8988T (cell line): ENCODE measurements at places on chromosomes 6 and 20.

- no peak for DNase-seq
Measured at GRCh38 chr20:40192529-40192928, 496.5 kb downstream of the MAFB start.

- no peak for DNase-seq
Measured at GRCh38 chr6:156647140-156647784, 129.9 kb upstream of the ARID1B start.

DNA sequence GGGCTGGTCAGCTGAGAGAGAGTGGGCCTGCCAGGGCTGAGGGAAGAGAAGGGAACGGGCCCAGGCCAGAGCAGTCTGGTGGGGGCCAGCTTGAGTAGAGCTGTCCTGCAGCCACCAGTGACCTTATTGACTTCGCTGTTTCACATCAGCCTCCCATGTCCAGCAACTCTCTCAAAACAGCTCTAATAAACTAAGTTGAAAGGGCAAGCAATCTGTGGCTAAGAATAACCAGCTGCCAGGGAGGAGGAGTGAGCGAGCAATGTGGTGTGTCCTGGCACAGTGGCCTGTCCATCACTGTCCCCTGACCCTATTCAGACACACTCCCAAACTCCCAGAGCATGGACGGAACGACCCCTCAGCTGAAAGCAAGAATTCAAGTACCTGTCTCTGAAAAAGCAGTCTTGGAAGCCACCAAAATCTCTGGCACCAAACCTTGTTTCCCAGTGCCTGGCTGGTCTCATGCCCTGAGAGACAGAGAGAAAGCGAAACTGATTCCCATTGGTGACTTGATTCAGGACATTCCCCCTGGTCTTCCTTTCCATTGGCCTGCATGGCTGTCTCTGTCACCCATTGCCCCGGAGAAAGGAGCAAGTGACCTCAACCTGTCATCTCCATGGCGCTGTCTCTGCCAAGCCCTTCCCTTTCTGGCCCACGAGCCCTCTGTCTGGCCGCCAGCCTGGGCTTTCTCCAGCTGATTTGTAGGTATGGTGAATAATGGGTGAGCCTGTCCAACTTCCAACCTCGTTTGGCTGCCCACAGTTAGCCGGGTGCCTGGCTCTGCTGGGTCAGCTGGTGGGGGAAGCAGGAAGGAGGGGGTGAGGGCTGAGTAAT lies at the start of gene DDO:
Gene DDO, minus strand, starts transcription at position 490 of the 831 bp plus-strand sequence. CDS start 2,113 bp downstream, outside the sequence.
- DNase-seq: peak; percentile 40

- DNase-seq: no peak
Measured at GRCh38 chr6:72850469-72850868, 228.6 kb downstream of the KCNQ5 start.

DNA sequence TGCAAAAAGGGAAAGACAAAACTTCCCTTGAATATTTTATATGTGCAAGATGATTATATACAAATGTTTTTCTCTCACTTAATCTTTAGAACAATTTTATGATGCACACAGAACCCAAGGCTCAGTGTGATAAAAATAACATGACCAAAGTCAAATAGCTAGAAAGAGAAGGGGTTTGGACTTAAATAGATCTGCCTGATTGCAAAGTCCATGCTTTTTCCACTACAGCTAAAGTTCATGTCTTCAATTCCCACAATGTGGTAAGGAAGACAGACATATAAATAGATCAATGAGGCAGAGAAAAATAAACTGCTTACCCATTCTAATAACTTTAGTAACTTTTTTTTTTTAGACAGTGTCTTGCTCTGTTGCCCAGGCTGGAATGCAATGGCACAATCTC lies 143.8 kb downstream of the CDK19 start:
- DNase-seq: no peak

DNA sequence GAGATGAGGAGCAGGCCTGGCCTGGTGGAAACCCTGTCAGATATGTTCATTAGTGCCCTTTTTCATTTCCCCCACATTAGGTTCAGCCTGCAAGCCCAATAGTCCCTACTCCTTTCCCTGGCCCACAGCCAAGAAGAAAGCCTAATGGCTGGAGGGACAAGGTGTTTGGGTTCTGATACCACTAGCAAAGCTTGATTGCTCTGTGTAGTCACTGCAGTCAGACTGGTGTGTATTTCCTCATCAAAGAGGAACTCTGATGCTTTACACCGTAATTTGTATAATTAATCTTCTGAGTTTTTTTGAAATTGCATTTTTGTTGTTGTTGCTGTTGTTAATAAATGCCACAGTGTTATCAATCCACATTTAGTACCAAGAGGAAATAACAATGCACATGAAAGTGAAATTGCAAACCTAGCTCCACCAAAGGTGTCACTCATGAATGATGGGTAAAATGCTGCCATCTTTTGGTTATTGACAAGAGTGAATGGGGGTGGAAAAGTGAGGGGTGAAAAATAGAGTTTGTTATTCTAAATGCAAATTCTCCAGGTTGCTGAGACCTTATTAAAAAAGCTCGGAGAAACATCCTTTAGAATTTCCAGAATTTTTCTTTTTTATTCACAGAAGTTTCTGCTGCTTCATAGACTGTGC lies 320.2 kb upstream of the POU3F2 start:
- no peak for DNase-seq

DNA sequence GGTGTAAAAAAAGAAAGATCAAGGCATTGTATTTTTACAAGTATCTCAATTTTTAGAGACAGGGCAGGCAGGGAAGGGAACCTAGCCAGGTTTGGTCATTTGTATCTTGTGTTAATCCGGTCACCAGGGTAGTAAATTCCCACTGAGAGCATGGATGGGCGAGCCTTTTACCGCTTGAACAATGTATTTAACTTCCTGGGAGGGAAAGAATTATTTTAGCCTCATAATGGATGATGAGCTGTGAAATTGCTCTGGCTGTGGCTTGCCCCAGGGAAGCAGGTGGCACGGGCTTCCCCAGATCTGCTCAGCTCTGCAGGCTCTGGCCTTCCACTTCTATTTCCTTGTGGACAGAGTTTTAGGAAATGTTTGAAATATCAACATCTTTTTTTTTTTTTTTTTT lies 72.9 kb downstream of the TOX2 start:
- DNase-seq: no peak

DNA sequence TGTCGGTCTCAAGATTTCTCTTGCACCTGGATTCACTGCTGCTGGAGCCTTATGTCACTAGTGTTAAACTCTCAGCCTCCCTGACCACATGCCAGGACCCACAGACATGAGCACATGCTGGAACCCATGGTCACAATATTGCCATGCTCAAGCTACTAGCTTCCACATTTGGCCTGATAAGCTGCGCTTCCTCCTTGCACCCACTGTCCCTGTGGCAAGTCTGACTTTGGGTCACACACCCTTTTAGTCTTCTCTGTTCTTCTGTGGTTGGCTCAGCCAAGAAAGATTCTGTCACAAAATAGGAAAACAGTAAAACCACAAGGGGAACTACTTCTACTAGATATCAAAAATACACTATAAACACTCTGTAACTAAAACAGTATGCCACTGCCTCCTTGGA lies 68.9 kb upstream of the HDAC2 start:
- DNase-seq: no peak

DNA sequence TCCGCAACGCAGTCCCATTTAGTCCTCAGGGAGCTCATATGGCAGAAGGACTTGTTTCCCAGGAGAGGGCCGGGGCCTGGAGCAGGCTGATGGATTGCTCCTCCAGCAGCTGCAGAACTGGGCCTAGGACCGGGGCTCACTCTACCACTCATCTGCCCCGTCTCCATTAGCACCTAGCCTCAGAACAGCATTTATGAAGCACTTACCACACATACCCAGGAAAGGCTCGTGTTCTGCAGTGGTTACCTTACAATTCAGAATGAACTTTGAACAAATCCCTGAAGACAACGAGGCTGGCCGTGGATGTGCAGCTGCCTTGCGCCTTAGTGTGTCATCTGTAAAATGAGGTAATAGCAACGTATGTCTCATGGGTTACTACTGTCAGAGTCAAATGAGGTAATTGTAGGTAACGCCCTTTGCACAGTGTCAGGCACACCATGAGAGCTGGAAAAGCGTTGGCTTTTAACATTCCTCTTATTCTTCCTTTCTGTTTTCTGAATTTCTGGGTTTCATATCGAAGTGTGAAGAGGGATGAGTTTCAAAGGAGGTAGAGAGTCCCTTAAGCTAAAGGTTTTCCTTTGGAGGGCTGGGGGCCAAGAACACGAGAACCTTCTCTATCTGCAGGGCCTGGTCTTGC lies 46.3 kb upstream of the CD93 start:
- no peak for DNase-seq

- DNase-seq: no peak
Measured at GRCh38 chr6:79033279-79033678, 44.8 kb downstream of the PHIP start.

GRCh38 chr20:63057171-63058117 lies 50.7 kb upstream of the BHLHE23 start:
- DNase-seq: no peak

- DNase-seq: no peak
Measured at GRCh38 chr6:62285612-62286469, at the start of gene KHDRBS2. Gene KHDRBS2, minus strand, starts transcription at chr6:62286225.

GRCh38 chr6:5025911-5026819 lies 22.3 kb upstream of the RPP40 start:
- DNase-seq: no peak

DNA sequence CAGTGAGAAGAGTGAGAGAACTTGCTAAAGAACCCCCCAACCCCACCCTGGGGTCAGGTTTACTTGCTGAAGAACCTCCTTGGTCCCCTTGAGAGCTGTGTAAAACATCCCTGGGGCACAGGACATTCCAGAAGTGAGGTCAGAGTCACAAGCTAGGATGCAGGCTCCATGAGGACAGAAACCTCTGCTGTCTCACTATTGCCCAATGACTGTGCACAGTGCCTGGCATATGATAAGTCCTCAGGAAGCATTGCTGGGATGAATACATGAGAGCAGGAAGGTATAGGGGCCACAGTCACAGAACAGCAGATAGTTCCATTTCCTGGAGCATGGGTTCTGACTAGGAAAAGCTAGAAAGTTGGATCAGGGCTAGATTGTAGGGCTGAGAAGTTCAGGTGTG lies 18.4 kb downstream of the NT5E start:
- no peak for DNase-seq

DNA sequence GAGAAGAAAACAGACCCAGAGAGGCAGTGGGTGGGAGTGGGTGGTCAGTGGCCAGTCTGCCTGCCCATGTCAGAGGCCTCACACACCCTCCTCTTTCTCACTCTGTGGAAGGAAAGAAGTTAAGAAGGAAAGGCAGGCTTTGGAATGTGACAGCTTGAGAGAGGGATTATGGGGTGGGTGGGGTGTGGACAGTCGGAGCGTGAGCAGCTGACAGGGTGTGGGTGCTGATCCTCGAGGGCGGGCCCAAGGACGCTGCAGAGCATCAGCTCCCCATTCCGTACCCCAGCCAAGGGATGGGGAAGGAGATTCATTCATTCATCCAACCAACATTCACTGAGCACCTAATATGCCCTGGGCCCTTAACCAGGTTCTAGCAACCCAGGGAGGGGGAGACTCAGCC lies 4.8 kb downstream of the TGM6 start:
- DNase-seq: no peak

DNA sequence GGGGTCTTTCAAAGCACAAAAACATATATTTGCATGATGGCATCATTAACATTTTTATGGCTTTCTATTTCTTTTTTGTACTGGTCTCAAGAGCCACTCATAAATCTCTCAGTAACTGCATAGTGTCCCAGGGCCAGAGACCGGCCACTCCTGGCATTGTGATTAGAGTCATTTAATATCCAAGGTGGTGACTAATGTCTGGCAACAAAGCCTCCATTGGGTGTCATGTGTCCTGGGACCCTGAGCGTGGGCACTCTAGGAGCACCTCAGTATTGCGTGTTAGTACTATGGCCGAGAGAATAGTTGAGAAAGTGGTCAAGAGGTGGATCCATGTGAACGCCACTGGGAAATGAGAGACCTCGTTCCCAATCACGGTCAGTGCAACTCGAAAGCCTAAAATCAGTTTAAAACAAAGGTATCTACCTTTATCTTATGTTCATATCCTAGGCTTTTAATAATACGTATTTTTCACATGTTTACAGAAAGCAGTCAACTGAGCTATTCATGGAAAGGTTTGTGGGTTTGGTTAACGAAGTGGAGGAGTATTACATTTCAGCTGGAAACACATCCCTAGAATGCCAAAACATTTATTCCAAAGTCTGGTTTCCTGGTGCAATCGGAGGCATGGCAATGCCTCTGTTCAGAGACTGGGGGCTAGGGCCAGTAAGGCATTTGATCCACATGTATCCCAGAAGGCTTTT lies 2.7 kb upstream of the ESR1 start:
- no peak for DNase-seq

- no peak for DNase-seq
Measured at GRCh38 chr6:82283771-82284410, 36.3 kb upstream of the IBTK start.

GRCh38 chr6:24680582-24680981 lies 13.7 kb downstream of the ACOT13 start:
- DNase-seq: no peak

DNA sequence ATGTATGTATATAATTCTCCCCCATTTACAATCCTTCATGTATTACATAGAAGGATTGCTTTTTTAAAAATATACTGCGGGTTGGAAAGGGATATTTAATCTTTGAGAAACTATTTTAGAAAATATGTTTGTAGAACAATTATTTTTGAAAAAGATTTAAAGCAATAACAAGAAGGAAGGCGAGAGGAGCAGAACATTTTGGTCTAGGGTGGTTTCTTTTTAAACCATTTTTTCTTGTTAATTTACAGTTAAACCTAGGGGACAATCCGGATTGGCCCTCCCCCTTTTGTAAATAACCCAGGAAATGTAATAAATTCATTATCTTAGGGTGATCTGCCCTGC lies 3.6 kb downstream of the FOXC1 start:
- no peak for DNase-seq

DNA sequence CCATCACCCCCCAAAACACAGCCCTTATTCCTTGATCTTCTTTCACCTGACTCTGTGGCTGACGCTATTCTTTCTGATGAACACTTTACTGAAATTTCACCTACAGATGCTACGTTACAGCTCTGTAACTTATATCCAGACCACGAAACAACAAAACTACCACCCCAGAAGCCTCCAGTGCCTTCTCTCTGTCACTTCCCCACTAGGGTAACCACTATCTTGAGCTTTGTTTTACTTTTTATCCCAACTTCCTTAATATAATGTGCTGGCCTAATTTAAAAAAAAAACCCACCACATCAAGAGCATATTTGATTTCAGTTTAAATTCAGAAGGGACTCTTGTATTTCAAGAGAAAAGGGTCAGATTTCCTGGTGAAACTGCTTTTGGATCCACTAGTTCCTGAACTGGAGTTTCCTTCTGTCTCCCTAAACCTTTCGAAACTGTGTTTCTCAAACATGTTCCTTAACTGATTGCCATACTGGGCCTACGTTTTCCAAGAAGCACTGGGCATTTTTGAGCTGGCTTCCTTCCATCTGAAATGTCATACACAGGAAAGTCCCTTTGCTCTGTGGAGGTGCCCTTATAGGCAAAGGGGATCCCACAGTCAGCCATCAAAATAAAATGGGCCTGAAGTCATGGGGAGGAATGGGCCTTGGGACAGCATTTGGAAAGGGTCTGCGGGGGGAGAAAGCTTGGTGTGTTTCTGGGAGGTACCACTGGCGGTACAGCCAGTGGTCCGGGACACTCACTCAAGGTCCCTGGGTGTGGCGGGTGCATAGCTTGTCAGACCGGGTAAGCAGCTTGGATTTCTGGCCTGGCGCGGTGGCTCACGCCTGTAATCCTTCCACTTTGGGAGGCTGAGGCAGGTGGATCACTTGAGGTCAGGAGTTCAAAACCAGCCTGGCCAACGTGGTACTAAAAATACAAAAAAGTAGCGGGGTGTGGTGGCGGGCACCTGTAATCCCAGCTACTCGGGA lies 25.8 kb upstream of the RTF2 start:
- DNase-seq: no peak

GRCh38 chr20:45338121-45339030 lies 9.8 kb downstream of the SDC4 start:
- no peak for DNase-seq

- no peak for DNase-seq
Measured at GRCh38 chr6:151292974-151293687, 53.4 kb downstream of the AKAP12 start.
